CD4-positive, alpha-beta T cell treated with Interleukin-12 subunit alpha and Interleukin-12 subunit beta, for 1 hour (primary cell): ENCODE measurements at places on chromosomes 7 and 10.

GRCh38 chr7:108408296-108408991 lies 47.8 kb downstream of the NRCAM start:
- DNase-seq, result no peak

GRCh38 chr7:133887459-133887858 lies 239.7 kb upstream of the LRGUK start:
- DNase-seq, result no peak

- no peak for DNase-seq
These were observed 64.1 kb downstream of the CTTNBP2 start for GRCh38 chr7:117808910-117809705.

GRCh38 chr10:13627459-13628310 lies 40.9 kb downstream of the PRPF18 start:
- no peak for DNase-seq

GRCh38 chr10:80405035-80405434 lies 3.3 kb upstream of the PRXL2A start:
- DNase-seq, result no peak

DNA sequence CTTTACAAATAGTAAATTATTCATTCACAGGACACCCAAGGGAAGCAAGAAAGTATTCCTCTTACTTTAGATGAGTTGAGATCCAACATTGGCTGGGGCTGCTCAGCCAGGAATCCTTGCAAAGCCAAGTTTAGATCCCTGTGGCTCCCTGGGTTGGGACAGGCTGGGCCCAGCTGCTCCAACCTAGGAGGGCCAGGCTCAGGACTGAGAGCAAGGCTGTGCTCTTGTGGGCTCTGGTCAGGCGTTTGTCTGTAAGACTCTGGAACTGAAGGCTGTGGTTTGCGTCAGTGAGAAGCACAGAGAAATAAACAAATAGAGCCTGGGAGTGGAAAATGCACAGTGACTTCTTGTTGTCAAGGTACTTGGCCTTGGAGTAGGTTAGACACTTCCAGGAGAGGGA lies 53.2 kb upstream of the TMEM273 start:
- DNase-seq, result no peak

- no peak for DNase-seq
These were observed 278.6 kb downstream of the ARHGAP12 start for GRCh38 chr10:31650010-31650409.

DNA sequence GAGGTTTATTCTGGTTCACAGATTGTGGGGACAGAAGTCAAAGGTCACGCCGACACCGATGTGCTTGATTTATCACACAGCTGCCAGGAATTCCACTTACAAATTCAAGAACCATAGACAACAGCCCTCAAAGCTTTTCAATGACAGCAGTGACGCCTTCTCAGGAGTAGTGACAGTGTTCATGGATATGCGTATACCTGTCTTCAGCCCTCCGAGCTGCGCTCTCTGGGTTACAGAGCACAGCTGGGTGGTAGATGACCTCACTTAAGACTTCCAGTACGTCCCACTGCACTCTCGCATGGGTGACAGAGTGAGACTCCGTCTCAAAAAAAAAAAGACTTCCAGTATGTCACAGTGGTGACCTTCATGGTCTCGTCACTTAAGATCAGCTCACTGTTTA lies 108.5 kb downstream of the TCERG1L start:
- DNase-seq, result no peak

DNA sequence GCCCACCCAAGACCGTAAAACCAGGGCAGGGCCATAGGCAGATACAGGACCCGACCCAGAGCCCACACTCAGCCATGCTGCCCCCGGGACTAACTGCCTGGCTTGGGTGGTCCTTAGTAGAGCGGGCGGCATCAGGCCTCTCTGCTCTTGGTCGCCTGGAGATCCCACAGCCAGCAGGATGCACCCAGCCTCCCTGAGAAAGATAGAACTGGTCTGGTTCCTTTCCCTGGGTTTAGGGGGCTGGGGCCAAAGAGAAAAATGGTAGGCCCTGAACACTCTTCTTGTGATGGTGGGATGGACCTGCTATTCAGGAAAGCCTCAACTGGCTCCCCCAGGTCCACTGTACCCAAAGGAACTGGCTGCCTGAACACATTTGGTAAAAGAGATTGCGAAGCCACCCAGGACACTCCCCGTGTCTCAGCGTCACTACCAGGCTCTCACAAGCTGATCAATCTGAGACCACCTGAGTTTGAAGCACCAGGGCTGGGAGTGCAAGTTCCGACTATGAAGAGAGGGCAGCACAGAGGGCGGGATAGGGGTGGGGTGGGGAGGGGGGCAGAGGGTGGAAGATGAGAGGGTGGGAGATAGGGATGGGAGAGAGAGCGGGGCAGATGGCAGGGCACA lies 591.5 kb downstream of the DNAJB6 start:
- DNase-seq, result no peak

DNA sequence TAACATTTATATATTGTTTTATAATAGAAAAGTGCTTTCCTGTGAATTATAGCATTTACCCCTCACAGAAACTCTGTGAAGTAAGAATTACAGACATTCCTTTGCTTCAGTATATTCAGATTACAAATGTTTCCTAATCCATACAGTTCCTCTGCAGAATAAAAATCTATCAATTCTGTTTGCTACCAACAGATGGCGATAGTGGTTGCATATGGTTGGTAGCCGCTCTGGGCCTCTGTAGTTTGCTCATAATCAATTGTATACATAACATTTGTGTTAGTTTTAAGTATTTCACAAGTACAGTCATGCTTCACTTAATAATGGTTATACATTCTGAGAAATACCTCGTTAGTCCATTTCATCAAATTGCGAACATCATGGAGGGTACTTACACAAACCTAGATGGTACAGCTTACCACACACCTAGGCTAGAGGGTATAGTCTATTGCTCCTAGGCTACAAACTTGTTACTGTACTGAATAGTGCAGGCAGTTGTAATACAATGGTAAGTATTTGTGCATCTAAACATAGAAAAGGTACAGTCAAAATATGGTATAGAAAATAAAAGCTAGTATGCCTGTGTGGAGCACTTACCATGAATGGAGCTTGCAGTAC lies 94.4 kb upstream of the STEAP4 start:
- DNase-seq, result no peak

GRCh38 chr10:58957517-58957916 lies 218.9 kb upstream of the PHYHIPL start:
- DNase-seq, result no peak

GRCh38 chr7:117818232-117818631 lies 55.0 kb downstream of the CTTNBP2 start:
- no peak for DNase-seq

DNA sequence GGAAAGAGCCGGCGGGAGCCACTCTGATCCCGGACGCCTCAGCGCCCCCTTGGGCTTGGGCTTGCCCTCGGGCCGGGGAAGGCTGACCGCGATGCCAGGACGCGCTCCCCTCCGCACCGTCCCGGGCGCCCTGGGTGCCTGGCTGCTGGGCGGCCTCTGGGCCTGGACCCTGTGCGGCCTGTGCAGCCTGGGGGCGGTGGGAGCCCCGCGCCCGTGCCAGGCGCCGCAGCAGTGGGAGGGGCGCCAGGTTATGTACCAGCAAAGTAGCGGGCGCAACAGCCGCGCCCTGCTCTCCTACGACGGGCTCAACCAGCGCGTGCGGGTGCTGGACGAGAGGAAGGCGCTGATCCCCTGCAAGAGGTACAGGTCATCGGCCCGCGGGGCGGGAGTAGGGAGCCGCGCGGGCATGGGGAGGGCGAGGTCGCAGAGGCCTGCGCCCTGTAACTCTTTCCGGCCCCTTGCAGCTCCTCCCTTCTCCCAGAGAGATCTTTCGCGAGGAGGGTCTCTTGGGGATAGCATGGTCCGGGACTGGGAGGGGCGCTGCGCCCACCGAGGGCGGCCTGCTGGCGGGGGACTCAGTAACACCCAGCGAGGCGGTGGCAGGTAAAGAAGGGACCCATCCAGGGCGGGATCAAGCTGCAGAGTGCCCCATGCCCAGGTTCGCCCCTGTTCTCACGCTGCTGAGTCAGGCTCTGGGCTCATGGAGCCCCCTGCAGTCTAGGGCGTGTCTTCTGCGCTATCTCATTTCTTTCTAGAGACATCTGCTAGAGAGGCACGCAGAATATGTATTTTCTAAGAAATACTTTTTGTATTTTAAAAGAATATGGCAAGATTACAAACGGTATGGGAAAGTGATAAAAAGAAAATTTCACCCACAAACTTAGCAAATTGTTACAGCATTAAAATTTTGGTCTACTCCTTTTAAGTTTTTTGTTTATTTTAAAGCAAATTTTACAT lies 687 bp downstream of the EPDR1 start:
- no peak for DNase-seq

GRCh38 chr10:71269301-71270288 lies 49.5 kb upstream of the SLC29A3 start:
- no peak for DNase-seq

- DNase-seq, result no peak
These were observed at the start of gene CHRM2 for GRCh38 chr7:136868496-136869000. Gene CHRM2, plus strand, starts transcription at chr7:136868652. Its CDS starts 146,214 bp downstream, at chr7:137014866.

DNA sequence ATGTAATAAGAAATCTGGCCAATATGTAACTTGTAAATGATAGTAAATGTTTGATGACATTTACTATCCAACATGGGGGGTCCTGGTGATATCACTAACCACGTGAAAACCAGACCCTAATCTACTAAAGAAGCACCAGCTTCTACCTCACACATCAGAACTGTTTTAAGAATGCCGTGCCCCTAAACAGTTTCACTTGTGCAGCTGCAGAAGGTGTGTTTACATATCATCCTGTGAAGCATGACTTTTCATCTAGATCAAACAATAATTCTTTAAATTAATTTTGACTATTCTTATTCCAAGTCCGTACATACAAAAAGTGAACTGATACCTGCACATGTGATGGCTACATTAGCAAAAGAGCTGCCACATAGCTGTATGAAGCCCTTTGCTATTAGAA lies 61.0 kb downstream of the STEAP1B start:
- DNase-seq, result no peak

- no peak for DNase-seq
These were observed 35.3 kb upstream of the DPYSL4 start for GRCh38 chr10:132151286-132151950.

DNA sequence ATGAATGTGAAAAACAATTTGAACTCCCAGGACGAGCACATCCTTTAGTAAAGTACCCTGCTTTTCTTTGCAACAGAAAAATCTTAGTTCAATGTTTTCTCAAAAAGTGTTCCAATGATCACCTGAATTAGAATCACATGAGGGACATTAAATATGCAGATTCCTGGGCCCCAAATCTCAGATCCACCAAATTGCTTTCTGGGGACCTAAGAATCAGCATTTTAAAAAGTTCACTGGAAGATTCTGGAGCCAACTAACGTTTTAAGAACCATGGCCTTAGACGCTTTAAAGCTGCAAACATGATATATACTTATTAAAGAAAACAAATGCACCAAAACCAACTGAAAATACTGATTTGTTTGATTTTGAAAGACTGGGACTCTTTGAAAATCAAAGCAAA lies 143.4 kb upstream of the TMEM168 start:
- DNase-seq, result no peak
